Fibroblast of skin of back (primary cell): ENCODE measurements at places on chromosomes 7 and 10.

GRCh38 chr10:90889636-90890035 lies 17.9 kb downstream of the RPP30 start:
- DNase-seq: no peak

DNA sequence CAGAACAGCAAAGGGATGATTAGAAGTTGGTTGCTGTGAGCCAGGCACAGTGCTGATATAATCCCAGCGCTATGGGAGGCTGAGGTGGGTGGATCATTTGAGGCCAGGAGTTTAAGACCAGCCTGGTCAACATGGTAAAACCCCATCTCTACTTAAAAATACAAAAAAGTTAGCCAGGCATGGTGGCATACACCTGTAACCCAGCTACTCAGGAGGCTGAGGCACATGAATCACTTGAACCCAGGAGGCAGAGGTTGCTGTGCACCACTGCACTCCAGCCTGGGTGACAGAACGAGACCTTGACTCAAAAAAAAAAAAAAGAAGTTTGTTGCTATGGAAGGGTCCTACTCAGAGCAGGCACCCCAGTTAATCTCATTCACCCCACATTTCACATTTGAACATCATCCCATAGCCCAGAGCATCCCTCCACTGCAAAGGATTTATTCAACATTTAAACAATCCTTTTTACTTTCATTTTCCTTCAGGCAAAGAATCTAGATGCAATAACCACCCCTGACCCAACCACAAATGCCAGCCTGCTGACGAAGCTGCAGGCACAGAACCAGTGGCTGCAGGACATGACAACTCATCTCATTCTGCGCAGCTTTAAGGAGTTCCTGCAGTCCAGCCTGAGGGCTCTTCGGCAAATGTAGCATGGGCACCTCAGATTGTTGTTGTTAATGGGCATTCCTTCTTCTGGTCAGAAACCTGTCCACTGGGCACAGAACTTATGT lies 4.1 kb downstream of the IL6 start:
- peak; percentile 79 for DNase-seq

GRCh38 chr7:46291601-46292150 lies 370.6 kb upstream of the IGFBP3 start:
- peak; percentile 91 for DNase-seq

DNA sequence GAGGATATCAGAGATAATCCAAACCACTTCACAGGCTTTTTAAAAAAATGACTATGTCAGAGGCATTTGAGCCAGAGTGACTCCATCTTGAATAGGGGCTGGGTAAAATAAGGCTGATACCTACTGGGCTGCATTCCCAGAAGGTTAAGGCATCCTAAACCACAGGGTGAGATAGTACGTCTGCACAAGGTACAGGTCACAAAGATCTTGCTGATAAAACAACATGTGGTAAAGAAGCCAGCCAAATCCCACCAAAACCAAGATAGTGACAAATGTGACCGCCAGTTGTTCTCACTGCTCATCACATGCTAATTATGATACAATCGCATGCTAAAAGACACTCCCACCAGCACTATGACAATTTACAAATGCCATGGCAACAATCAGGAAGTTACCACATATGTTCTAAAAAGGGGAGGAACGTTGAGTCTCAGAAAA lies 177.5 kb downstream of the RAPGEF5 start:
- DNase-seq: no peak

- DNase-seq: no peak
Measured at GRCh38 chr10:80474941-80475340, 20.8 kb downstream of the TSPAN14 start.

GRCh38 chr10:17237915-17238444 lies 9.9 kb downstream of the VIM start:
- peak; percentile 68 for DNase-seq

GRCh38 chr7:132646052-132646451 lies 69.8 kb upstream of the PLXNA4 start:
- DNase-seq: no peak

- DNase-seq: no peak
Measured at GRCh38 chr10:8181496-8182157, 127.1 kb downstream of the GATA3 start.

DNA sequence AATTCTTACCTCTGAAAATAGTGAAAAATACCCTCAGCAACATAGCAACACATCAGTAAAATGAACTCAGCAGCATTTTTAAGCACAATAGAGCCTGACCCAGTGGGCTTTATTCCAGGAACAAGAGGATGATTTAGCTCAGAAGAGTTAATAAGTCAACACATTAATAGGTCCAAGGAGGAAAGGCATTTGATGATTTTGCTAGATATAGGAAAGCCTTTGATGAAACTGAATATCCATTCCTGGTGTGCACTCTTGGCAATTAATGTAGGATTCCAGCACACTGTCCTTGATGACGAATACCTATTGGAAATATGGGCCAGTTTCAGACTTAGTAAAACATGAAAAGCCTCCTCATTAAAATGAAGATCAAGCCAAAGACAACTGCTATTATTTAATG lies 42.5 kb downstream of the RASGEF1A start:
- no peak for DNase-seq

DNA sequence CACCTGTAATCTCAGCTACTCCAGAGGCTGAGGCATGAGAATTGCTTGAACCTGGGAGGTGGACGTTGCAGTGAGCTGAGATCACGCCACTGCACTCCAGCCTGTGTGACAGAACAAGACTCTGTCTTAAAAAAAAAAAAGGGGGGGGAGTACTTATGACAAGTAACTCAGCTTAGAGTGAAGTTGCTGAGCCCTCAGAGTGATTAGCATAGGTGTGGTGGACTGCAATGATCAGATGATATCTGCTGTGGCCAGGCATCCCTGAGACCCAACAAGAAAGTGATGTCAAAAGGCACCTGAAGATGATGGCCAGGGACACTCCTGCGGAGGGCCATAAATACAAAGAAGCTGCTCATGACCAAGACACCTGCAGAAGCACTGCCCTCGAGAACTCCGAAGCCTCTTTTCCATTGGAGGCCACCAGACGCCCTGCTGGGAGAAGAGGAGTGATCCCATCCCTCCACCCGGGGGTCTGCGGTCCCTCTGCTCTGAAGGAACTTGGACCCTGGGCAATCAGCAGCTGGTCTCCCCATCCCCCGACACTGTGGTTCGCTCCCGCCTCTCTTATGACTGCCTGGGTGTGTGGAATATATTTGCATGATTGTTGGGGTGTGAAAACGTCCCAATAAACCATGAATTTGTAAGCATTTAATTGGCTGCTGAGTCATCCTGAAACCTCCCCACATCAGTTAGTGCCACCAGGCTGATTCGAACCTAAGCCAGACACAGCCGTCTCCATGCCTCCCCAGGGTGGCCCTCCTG lies 46.0 kb downstream of the RASGEF1A start:
- no peak for DNase-seq

GRCh38 chr7:69126896-69127479 lies 471.3 kb upstream of the AUTS2 start:
- DNase-seq: no peak

DNA sequence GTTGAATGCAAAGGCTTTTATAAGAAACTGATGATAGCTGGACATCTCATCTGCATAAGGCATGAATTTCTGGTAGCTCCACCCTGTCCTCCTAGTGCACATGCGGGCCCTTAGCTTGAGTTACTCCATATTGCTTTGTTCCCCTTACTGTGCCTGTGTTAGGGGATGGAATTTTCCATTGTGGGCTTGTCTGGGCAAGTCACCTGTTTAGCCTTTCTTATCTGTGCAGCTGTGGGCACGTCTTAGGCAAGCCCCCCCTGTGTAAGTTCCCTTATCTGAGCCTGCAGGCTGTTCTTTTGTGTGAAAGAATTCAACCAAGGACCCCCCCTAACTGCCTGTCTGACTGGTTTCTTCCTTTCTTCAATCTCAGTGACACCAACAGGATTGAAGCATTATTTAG lies 14.5 kb upstream of the CROT start:
- no peak for DNase-seq

GRCh38 chr7:69553190-69553589 lies 45.1 kb upstream of the AUTS2 start:
- DNase-seq: no peak

GRCh38 chr10:101695404-101695890 lies 477 bp upstream of the FBXW4 start:
- DNase-seq: peak; percentile 17

- peak; percentile 30 for DNase-seq
Measured at GRCh38 chr10:122475591-122476332, 14.4 kb downstream of the HTRA1 start.

- DNase-seq: peak; percentile 63
Measured at GRCh38 chr10:114855776-114856543, 34.4 kb downstream of the FHIP2A start.

DNA sequence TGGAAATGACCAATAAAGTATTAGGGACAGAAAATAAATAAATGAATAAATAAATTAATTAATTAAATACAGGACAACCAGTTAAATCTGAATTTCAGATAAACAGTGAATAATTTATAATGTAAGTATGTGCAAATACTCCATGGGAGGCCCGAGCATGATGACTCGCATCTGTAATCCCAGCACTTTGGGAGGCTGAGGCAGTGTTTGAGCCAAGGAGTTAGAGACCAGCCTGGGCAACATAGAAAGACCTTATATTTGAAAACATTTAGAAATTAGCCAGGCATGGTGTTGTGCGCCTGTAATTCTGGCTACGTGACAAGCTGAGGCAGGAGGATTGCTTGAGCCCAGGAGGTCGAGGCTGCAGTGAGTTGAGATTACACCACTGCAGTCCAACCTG lies 123.7 kb downstream of the CUL2 start:
- DNase-seq: peak; percentile 43
